ENCODE measurements at places on chromosomes 7 and 10.

DNA sequence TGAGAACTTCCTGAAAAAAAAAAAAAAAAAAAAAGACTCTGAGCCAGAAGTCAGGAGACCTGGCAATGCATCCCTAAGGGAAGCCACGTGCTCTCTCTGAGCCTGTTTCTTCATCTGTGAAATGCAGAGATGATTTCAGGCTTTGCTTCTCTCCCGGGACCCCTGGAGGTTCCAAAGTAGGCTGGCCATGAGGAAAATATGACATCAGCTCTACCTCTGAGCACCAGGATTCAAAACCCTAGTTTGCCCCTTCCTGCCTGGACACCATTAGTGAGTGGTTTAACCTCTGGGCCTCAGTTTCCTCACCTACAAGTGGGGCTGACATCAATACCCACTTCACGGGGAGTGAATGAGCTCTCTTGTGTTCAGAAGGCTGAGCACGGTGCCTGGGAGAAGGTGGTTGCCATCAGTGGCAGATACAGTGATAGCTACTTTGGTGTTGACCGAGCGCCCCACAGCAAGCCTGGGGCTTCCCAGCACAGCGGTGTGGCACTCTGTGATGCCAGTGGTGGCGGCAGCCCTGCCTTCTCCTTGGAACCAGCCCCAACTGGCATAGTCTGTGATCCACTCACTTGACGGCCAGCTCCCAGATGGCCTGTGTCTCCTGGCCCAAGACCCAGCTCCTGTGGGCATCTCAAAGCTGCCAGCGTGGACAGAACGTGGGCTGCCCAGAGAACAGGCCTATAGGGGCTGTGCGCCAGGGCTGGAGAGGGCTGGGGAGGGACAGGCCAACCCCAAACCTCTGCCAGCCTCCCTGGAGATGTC is 153.1 kb upstream of the UNC5B start:
- no peak for DNase-seq
- no peaks in the 10 kb centered on the region for H3K4me1 ChIP-seq
- no peak overlapping the region for H3K4me3 ChIP-seq
- no peak overlapping the region for H3K27ac ChIP-seq
- H3K27me3 ChIP-seq: no peaks in the 10 kb centered on the region
- no peaks in the 10 kb centered on the region for H3K36me3 ChIP-seq

DNA sequence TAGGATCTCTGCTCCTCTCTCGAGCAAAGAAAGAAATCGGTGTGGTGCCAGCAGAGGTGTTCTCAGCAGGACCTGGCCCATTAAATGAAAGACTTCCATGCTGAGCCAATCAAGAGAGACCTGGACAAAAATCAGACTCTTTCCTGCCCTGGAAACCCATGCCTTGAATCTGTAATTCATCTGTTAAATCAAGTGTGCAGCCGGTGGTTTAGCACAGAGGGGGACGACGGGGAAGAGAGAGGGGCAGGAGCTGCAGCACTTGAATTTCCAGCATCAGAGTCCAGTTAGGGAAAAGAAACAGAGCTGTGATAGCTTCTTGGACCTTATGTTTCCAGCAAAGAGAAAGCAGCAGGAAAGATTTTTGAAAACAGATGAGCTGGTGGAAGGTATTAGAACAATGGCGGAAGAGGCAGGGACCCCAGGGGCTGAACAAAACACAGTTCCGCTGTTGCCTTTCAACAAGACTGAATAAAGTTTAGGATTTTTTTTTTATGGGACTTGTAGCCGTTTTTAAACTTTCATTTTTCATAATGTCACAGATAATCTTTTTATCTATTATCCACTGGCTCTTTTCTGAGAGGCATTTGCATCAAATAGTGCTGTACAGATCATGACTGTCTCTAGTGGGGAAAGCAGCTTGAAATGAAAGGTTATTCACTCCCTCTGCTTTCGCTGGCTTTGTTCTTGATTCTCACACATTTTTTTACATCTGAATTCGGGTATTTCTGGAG is 543.6 kb upstream of the GALNT17 start:
- H3K4me3 ChIP-seq: no peak overlapping the region
- no peak overlapping the region for H3K27ac ChIP-seq
- H3K4me1 ChIP-seq: peaks cover 24% of the 10 kb centered on the region
- no peaks in the 10 kb centered on the region for H3K36me3 ChIP-seq
- DNase-seq: no peak

GRCh38 chr10:69630651-69631400 is 779 bp downstream of the FAM241B start:
- no peak for DNase-seq
- H3K4me1 ChIP-seq: peaks cover 7% of the 10 kb centered on the region
- no peaks in the 10 kb centered on the region for H3K27me3 ChIP-seq
- H3K27ac ChIP-seq: no peak overlapping the region
- peak overlapping the region; percentile 79 for H3K4me3 ChIP-seq

GRCh38 chr7:22823142-22823497 is 471 bp upstream of the TOMM7 start:
- H3K27me3 ChIP-seq: no peaks in the 10 kb centered on the region
- H3K36me3 ChIP-seq: no peaks in the 10 kb centered on the region
- DNase-seq: no peak
- H3K4me1 ChIP-seq: peaks cover 9% of the 10 kb centered on the region
- H3K27ac ChIP-seq: no peak overlapping the region

DNA sequence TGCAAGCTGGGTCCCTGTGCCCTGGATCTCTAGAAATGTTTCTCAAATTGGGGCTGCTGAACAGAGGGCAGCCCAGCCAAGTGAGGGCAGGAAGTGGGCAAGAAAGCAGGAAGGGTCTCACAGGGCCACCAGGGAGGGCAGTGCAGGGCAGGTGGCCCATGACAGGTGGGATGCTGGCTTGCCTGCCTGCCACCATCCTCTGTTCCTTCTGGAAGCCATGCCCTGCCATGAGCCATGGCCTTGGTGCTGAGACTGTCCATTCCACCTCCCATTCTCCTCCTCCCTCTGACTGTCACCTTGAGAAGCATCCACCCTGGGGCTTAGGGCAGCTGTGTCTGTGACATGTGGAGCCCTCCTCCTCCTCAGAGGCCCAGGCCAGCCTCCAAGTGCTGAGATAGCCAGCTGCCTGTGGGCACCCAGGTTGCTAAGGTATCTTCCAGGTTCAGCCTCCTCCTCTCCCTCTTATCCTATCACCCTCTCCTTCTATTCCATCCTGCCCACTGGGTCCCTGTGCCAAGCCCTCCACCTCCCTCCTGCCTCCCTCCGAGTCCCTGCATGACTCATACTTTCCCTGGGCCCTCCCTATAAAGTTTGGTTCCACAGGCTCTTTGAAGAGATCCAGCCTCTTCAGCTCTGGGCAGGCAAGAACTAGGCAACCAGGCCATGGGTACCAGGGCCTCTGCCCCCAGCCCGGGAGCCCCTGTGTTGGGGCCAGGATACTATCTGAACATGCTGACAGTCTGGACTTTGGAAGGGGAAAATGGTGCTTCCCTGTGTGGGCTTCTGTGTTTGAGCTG is 1.3 kb downstream of the VSIR start:
- DNase-seq: no peak
- no peak overlapping the region for H3K27ac ChIP-seq
- no peak overlapping the region for H3K4me3 ChIP-seq
- H3K4me1 ChIP-seq: no peaks in the 10 kb centered on the region

GRCh38 chr10:21570761-21571521 is 36.9 kb downstream of the MLLT10 start:
- no peaks in the 10 kb centered on the region for H3K4me1 ChIP-seq
- no peak for DNase-seq
- H3K36me3 ChIP-seq: peaks cover 4% of the 10 kb centered on the region
- no peak overlapping the region for H3K4me3 ChIP-seq
- H3K27me3 ChIP-seq: no peaks in the 10 kb centered on the region

DNA sequence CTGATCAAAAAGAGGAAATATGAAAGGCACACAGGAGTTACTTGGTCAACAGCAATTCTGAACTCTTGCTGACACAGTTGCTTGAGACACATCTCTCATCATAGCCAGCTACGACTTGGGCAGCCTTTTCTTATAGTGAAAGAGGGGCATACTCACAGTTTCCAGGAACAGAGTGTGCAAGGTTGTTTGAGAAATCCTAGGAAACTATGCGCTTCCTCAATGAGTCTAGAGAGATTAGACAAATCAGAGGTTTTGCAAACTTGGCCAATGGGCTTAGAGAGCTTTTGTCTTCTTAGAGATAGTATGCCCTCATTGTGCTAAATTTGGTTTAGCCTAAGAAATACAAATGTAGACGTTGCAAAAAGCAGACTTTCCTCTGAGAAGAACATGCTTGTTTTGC is 370.4 kb downstream of the HGF start:
- H3K4me1 ChIP-seq: no peaks in the 10 kb centered on the region
- no peaks in the 10 kb centered on the region for H3K36me3 ChIP-seq
- no peak overlapping the region for H3K4me3 ChIP-seq
- no peak overlapping the region for H3K27ac ChIP-seq

DNA sequence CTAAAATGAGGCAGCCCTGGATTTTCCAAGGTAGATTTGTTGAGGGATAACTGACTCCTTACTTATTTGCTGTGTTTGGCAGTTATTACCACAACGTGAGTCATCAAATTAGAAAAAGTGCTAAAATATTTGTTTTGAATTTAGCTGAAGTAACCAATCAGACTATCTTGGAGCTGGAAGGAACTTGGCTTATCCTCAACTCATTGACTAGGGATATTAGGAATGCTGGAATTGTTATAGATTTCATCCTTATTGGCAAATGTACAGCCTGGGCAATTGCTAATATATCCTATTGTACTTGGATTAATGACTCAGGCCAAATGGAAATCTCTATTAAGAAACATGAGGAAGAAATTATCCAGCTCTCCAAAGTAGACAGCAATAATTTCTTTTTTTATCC is 1189.0 kb upstream of the LRRN3 start:
- no peaks in the 10 kb centered on the region for H3K27me3 ChIP-seq
- no peak overlapping the region for H3K4me3 ChIP-seq
- H3K36me3 ChIP-seq: no peaks in the 10 kb centered on the region
- no peak for DNase-seq
- H3K27ac ChIP-seq: no peak overlapping the region
- no peaks in the 10 kb centered on the region for H3K4me1 ChIP-seq

- H3K27ac ChIP-seq: no peak overlapping the region
- H3K4me1 ChIP-seq: no peaks in the 10 kb centered on the region
- no peaks in the 10 kb centered on the region for H3K36me3 ChIP-seq
- no peak overlapping the region for H3K4me3 ChIP-seq
- no peak for DNase-seq
Measured at GRCh38 chr10:125699562-125700143, 16.7 kb upstream of the TEX36 start.

DNA sequence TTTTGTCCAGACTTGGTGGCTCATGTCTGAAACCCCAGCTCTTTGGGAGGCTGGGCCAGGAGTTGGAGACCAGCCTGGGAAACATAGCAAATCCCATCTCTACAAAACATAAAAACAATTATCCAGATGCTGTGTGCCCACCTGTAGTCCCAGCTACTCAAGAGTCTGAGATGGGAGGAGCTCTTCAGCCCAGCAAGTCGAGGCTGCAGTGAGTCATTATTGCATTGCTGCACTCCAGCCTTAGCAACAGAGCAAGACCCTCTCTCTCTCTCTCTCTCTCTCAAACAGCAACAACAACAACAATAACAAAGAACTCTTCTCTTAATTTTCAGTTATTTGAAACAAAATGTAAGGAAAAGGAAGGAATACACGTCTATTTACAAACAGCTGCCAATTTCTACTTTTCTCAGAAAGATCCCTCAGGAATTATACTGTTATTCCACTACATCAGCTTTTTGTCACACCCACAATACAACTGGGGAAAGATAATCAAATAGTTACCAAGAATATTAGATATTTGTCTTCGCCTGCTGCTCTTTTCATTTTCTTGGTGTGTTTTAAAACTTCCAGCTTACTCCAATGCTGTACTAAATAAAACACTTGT is 5.1 kb upstream of the TSPAN12 start:
- no peaks in the 10 kb centered on the region for H3K4me1 ChIP-seq
- no peak overlapping the region for H3K4me3 ChIP-seq
- H3K27me3 ChIP-seq: no peaks in the 10 kb centered on the region
- no peak overlapping the region for H3K27ac ChIP-seq
- no peak for DNase-seq
- H3K36me3 ChIP-seq: no peaks in the 10 kb centered on the region

GRCh38 chr7:151089893-151090730 is 3.8 kb downstream of the AGAP3 start:
- DNase-seq: no peak
- peaks cover 21% of the 10 kb centered on the region for H3K27me3 ChIP-seq
- H3K36me3 ChIP-seq: no peaks in the 10 kb centered on the region
- H3K4me1 ChIP-seq: peaks cover 38% of the 10 kb centered on the region
- H3K27ac ChIP-seq: no peak overlapping the region
- no peak overlapping the region for H3K4me3 ChIP-seq

All from H1 (cell line).